ENCODE measurements at places on chromosomes 1 and 21.

GRCh38 chr1:13922466-13923110 lies 222.6 kb downstream of the PRDM2 start:
- DNase-seq: no peak

DNA sequence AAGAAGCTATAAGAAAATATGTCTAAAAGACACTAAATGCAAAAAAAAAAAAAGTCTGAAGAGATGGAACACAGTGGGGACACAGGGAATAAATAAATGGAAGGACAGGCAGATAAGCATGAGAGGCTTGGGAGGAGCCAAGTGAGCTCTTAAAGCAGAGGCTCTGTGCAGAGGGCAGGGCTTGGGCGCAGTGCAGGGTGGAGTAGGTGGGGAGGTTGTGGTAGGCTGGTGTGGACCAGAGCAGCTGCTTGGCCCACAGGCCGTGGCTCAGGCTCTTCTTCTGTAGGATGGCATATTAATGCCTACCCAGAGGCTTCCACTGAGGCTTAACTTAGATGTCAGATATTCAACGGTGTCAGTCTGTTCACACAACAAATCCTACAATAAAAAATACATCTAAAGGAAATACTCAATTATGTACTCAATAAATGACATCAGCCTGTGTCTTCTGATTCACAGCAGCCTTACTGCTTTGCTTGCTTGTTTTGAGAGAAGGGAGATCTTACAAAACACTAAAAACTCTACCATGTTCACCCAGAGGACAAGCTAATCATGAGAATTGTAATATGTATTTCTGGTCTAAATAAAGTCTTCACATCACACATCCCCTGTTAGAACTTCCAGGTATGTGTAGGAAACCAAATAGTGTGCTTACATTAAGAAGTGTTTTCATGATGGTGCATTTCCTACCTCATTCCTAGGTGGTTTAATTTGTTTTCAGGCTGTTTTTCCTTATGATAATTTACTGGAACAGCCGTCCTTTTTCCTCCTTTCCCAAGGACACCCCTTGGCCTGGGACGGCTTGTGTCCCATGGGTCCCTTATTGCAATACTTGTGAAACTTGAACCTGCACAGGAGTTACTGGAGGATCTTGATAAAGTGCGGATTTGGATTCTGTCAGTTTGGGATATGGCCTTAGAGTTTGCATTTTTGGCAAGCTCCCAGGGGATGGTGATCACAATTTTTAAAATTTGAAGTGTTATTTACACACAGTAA lies 24.9 kb downstream of the DIP2A start:
- no peak for DNase-seq

DNA sequence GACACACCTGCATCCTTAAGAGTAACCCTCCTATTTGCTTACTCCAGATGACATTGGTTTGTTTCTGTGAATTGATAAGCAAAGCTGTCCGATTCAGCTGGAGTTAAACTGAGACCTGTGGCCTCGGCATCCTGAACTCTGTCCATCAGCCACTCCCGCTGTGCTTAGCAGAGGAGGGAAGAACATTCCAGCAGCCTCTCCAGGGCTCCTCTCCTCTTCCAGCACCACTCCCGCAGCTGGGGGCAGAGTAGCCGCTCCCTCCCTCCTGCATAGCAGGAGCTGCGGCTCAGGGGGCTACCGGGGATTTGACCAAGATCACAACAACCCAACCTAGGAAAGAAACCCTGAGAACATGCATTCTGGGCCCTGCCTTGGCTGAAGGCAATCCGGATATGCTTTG lies 8.8 kb downstream of the LRRC38 start:
- DNase-seq: no peak

DNA sequence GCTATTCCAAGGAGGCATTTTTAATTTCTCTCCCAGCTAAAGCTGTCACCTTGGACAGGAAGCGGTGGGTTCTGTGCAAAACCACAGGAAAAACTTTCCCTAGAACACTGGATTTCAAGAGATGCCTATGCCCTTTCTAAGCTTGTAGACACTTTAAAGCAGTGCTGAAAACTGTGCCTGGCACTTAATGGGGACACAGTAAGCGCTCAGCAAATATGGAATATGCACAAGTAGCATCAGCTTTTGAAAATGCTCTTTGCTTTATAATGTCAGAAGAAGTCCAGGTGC lies 50.9 kb upstream of the TARBP1 start:
- no peak for DNase-seq

- DNase-seq: no peak
Observed at GRCh38 chr1:33379631-33380354, 51.1 kb downstream of the PHC2 start.

GRCh38 chr1:35637401-35637809 lies 3.9 kb downstream of the PSMB2 start:
- peak; percentile 65 for DNase-seq

DNA sequence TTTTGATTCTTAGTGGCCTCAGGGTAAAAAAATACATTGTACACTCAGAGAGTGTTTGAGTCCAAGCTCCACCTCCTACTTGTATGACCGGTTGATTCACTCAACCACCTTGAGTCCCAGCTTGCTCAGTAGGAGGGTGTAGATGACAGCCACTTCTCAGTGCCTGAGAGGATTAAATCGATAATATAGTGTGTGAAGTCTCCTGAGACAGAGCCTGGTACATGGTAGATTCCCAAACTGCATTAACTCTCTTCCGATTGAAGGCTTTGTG lies 38.4 kb downstream of the NCMAP start:
- no peak for DNase-seq

- DNase-seq: no peak
Observed at GRCh38 chr1:41712695-41713094, 206.0 kb downstream of the HIVEP3 start.

- no peak for DNase-seq
Observed at GRCh38 chr21:43995521-43996105, 16.5 kb upstream of the TRAPPC10 start.

- DNase-seq: peak; percentile 41
Observed at GRCh38 chr1:38455829-38456530, 403.6 kb downstream of the RRAGC start.

GRCh38 chr1:9294405-9294773 lies 1.7 kb downstream of the SPSB1 start:
- DNase-seq: peak; percentile 85

DNA sequence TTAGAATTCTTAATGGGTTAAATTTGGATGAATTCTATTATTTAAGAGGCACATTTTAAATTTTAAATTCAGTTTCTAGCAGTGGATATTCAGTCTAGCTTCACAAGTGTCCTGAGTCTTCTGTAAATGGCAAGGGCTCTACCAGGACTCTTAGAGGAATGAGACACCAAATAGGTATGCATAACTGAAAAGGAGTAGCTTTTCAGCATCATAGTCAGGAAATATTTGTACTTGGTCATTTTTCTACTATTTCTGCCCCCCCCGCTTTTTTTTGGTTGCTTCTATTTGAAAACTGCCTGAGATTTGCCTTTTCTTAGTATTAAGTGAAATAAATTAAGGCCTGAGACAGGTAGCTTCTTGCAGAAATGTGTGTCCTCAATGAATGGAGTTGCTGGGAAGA lies 80.2 kb downstream of the MAST2 start:
- no peak for DNase-seq

DNA sequence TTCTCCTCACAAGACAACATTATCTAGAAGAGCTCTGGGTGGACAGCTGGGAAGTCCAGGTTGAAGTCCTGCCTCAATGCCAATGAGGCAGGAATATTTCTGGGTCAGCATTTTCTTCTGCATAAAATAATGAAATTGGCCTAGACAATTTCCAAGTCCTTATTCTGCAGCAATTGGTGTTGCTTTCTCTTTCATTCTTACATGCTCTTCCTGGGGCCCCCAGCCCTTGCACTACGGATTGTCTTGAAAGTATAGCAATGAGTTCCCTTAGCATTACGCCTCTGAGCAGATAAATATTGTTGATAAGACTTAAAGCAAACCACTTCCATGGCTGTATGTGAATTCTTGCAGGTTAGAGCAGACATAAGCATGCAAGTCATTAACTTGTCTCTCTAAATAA lies 188.5 kb downstream of the TGFBR3 start:
- DNase-seq: no peak

GRCh38 chr1:94737124-94737998 lies 82.8 kb upstream of the SLC44A3 start:
- DNase-seq: peak; percentile 80

GRCh38 chr1:214640431-214641213 lies 37.6 kb downstream of the CENPF start:
- DNase-seq: no peak
